T-helper 17 cell (primary cell): ENCODE measurements at places on chromosomes 5 and 9. TPM values are rescaled to one million over a fixed set of nuclear protein-coding genes. Genes with fewer than 3 reads are reported as not detected.

DNA sequence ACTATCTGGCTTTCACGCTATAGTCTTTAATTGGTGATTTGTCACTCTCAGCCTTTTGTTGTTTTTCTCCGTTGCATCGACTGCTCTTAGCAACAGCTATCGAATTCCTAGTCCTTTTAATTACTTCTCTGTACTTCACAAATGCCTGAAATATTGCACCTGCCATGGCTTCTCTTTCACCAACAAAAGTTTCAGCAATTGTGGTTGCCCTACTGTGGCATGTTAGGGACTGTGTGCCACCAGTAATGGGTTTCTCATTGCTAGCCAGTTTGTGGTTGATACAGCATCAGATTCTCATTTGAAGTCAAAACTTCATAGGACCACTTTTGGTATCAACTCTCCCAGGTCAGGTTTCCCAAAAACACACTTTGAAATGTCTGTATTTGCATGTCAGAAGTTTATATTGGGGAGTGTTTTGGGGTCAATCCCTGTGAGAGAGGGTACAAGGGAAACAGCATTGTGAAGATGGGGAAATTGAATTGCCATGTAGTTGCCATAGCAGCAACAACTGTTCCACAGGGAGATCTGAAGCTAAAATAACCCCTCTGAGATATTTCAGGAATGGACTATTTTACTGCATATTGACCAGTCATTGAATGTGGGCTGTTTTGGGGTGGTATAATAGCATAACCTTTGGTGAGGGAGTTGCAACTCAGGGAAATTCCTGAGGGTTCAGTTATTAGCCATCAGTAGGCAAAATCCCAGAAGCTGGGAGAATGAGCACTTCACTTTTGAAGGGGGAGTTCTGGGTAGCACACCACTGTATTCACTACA lies 99.2 kb downstream of the WDR70 start:
- peaks cover 6% of the 10 kb centered on the region for H3K4me1 ChIP-seq
- peaks cover 16% of the 10 kb centered on the region for H3K36me3 ChIP-seq
- DNase-seq = no peak
- H3K27me3 ChIP-seq = no peaks in the 10 kb centered on the region
- H3K4me3 ChIP-seq = no peak overlapping the region

DNA sequence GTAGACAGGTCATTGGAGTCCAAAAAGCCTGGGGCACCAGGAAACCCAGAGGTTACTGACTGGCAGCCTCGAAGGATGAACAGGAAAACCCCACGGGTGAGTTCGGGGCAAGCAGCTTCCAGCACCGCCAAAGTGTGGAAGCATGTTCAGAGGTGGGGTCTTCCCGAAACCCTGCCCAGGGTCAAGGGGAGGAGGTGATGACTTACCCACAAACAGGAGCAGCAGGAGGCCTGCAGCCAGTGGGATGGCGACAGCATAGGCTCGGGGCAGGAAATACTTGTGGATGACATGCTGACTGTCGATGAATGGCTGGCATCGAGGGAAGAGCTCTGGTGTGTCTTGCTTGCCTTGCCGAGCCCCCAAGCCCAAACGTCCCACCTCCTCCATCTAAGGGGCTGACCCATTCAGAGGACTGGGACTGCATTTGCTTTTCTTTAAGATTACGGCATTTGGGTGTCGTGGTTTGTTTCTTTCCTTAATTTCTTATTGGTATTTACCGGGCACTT lies 1.3 kb downstream of the DPM2 start:
- no peaks in the 10 kb centered on the region for H3K27me3 ChIP-seq
- peaks cover 3% of the 10 kb centered on the region for H3K36me3 ChIP-seq

DNA sequence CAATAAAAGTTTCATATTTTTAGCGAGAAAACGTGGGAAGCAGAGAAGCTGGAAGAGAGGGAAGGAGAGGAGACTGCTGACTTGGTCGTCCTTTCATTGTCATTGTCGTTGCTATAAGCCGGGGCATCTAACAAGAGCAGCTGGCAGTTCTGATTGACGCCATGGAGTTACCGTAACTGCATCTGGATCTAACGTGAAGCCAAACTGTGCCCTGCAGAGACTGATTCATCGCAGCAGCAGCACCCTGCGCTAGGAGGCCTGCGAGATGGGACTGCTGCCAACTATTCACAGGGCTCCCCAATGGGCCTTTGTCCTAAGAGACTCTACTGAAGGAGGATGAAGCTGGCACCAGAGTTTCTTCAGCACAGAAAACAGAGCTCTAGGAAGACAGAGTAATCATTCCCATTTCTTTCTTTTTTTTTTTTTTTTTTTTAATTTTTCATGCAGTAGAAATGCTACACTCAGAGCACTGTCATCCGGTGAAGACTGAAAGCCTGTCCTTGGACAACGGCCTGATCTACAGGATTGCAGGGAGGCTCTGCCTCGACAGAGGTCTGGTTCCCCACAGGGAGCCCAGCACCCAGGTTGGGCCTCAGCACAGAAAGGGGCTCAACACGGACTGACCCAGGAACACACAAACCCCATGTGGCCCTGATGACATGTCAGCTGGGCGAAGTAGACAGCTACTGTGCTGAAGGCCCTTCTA lies 47.8 kb downstream of the RETREG1 start:
- H3K36me3 ChIP-seq = peaks cover 12% of the 10 kb centered on the region
- no peak for DNase-seq
- H3K27ac ChIP-seq = peak overlapping the region; percentile 47
- H3K4me3 ChIP-seq = no peak overlapping the region

GRCh38 chr9:9615086-9615485 lies 997.7 kb downstream of the PTPRD start:
- no peak for DNase-seq
- no peaks in the 10 kb centered on the region for H3K27me3 ChIP-seq
- no peaks in the 10 kb centered on the region for H3K4me1 ChIP-seq
- H3K36me3 ChIP-seq = no peaks in the 10 kb centered on the region
- H3K4me3 ChIP-seq = no peak overlapping the region
- H3K27ac ChIP-seq = no peak overlapping the region

PRRX2 gene
- total RNA-seq = not detected

FAM78A gene
- total RNA-seq = 59.5 TPM

NEUROG1 gene
- not detected for total RNA-seq
